ENCODE measurements at places on chromosomes 11 and 22.

GRCh38 chr11:124075841-124076651 lies 34.9 kb upstream of the OR10G7 start:
- DNase-seq = no peak

GRCh38 chr11:36622431-36623136 lies 24.5 kb upstream of the RAG2 start:
- no peak for DNase-seq

DNA sequence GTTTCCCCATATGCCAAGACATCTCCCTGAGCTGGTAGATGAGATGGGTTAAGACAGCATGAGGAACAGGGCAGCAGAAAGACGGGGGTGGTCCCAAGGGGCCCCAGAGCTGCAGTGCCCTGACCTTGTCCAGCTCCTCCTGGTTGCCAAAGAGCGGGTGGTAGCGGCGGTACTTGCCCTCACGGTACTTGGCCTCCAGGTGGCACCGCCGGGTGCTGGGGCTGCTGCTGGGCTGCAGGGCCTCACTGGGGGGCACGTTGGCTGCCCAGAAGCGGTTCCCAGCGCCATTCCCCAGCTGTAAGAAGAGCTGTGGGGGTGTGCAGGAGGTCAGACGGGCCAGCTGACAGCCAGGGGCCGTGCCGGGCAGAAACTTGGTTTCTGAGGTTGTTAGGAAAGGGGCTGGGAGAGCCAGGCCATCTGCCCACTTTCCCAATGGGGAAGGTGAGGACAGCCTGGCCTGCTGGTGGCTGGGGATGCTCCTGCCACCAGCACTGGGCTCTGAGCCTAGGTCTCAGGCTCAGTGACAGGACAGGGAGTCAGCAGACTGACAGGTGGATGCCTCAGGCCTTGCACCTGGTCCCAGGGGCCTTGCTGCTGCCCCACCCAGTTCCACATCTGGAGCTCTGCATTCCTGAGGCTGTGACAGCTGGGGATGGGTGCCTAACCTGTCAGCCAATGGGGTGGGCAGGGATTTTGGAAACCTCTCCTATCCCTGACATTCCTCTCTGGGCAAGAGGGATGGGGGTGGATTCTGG lies 30.0 kb upstream of the PDE2A start:
- no peak for DNase-seq

GRCh38 chr11:123110397-123110796 lies 48.5 kb upstream of the HSPA8 start:
- DNase-seq = no peak

DNA sequence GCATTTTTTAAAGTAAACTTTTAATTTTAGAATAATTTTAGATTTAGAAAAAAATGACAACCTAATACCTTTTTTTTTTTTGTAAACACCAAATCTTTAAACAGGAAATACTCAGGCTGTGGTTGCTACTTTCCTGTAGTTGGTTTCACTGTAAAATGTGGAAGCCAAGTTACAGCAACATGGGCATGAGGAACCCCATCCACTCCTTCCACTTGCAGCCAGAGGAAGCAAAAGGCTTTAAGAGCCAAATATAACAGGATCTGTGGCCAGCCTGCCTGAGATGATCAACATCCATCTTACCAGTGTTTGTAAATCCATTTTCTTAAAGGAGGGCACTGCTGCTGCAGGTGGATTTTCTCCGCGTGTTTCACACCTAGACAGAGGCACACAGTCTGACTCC lies 66.2 kb downstream of the TNRC6B start:
- DNase-seq = no peak

DNA sequence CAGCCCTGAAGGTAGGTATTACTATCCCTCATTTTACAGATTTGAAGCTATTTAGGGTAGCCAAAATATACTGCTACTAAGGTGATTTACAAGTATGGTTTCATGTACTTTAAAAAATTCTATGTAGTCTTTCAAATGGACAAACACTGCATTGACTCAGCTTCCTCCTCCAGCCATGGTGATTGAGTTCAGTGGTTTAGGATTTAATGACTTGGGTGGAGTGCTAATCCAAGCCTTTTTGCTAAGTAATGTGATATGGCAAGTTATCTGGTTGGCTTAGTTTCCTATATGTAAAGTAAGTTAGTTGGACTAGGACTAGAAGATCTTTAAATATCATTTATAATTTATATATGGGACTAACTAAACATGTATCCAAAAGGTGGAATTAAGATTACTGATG lies 77.9 kb downstream of the ARHGAP20 start:
- DNase-seq = no peak

DNA sequence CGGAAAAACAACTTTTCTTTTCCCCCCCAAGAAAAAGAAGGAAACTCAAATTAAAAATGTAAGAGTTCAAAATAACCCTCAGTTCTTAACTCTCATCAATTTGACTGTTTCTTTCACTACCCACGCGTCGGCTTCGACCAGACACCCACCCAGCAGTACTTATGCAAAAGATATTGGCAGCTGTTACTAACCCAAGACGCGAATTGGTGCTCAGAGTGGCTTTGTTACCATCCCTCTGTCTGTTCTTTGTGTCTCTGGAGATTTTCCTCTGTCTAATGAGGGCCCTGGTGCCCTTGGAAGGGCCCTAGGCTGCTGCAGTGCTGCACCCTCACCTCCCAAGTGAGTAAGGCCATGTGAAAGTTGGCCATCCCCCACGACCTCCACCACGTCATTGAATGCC lies 180.5 kb upstream of the NECTIN1 start:
- no peak for DNase-seq

- no peak for DNase-seq
Observed at GRCh38 chr11:88620568-88621130, 283.1 kb upstream of the CTSC start.

- DNase-seq = no peak
Observed at GRCh38 chr11:16883174-16883573, 131.0 kb downstream of the PLEKHA7 start.

GRCh38 chr11:16669799-16670415 lies 68.5 kb upstream of the C11orf58 start:
- DNase-seq = no peak

GRCh38 chr22:31340360-31340759 lies 5.8 kb downstream of the PATZ1 start:
- DNase-seq = no peak

GRCh38 chr22:21587803-21588611 lies 20.5 kb downstream of the UBE2L3 start:
- DNase-seq = peak; percentile 55

DNA sequence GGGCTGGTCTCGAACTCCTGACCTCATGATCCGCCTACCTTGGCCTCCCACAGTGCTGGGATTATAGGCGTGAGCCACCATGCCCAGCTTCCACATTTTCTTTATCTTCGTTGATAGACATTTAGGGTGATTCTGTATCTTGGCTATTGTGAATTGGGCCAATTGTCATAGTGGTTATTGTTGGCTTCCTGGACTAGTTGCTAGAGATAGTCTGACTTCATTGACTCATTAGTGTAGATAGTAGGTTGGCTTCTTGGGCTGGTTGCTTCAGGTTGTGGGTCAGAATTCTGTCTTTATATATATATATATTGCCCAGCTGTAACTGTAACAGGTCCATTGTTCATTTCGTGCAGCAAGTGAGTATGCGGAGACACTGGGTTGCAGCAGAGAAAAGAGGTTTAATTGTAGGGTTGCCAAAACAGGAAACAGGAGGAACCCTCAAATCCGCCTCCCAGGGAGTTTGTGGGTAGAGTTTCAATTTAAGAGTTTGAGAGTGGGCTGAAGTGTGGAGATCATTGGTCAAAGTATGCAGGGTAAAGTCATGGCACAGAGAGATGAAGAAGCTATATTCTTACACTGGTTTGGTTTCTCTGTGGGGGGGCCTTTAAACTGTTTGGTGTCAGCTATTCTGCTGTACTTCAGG lies 22.0 kb downstream of the ATG13 start:
- DNase-seq = no peak

GRCh38 chr22:32469799-32470212 lies 4.8 kb upstream of the FBXO7 start:
- DNase-seq = peak; percentile 42

- DNase-seq = no peak
Observed at GRCh38 chr11:111870522-111870885, 877 bp downstream of the ALG9 start.

- no peak for DNase-seq
Observed at GRCh38 chr22:43528601-43529360, 117.0 kb downstream of the MPPED1 start.

GRCh38 chr11:13762718-13763117 lies 94.2 kb downstream of the FAR1 start:
- no peak for DNase-seq

DNA sequence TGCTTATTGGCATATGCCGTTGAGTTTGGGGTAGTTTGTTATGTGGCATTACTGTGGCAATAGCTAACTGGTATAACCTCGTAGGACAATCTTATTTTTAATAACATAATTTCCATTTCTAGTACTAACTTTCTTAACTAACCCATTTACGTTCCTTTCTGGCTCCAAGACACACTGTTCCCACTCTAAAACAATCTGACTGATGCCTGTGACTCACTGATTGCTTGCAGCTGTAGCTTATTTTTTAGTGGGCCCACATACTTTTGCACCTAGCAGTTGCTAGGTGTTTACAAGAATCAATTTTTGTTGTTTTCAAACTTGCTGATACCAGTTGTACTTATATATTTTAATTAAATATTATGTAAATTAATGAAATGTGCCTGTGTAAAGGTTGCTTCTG lies 52.2 kb downstream of the FAT3 start:
- DNase-seq = no peak

DNA sequence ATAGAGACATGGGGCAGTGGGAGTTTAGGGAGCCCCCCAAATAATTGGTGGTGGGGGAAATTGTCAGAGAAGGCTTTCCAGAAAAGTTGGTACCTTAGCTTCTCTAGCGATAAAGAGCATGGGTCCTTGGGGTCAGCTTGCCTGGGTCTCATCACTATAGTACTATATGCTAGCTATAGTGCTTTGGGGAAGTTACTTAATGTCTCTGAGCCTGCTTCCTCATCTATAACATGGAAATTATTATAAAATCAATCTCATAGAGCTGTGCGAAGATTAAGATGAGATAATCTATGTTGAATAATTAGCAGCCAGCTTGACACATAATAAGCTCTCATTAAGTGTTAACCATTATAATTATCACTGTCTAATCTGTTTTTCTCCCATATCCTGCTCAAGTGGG lies 41.2 kb downstream of the STIM1 start:
- no peak for DNase-seq

GRCh38 chr11:60945295-60945667 lies 6.7 kb downstream of the SLC15A3 start:
- no peak for DNase-seq

DNA sequence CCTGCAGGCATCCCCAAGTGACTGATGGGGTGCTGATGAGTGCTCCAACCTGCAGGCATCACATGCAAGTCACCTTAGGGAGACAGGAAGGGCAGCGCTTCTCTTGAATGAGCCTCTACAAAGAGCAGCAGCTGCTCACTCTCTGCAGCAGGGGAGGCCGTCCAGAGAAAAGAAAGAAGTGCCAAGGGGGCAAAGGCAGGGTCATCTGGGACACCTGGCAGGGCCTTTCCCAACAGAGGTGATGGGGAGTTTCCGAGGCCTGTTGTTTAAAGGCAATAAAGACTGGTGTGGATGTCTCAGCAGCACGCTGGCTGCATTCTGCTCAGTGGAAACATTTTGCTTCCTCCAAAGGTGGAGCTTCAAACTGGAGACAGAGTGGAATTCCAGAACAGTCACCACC lies 113.7 kb downstream of the ETS1 start:
- no peak for DNase-seq

- DNase-seq = no peak
Observed at GRCh38 chr22:19913337-19913936, 28.1 kb upstream of the COMT start.

GRCh38 chr11:83371489-83371888 lies 85.3 kb upstream of the CCDC90B start:
- no peak for DNase-seq

- DNase-seq = no peak
Observed at GRCh38 chr11:27842290-27842689, 142.0 kb upstream of the BDNF start.

DNA sequence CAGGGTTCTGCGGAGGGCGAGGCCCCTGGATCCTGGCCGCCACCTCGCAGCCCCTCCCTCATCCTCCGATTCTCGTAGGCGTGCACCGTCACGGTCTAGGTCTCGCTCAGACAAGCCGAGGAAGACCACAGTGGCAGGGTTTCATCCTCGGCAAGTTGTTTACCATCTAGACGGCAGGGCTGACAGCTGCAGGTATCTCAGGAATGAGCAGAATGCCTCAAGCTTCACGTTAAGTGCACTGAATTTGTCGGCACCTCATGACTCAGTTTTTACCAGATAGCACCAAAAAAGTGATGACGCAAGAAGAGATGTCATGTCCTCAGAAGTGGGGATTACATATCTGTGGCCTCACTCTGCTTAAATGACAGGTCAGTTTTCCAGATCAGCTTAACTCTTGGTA lies 35.1 kb downstream of the WT1 start:
- DNase-seq = peak; percentile 35

DNA sequence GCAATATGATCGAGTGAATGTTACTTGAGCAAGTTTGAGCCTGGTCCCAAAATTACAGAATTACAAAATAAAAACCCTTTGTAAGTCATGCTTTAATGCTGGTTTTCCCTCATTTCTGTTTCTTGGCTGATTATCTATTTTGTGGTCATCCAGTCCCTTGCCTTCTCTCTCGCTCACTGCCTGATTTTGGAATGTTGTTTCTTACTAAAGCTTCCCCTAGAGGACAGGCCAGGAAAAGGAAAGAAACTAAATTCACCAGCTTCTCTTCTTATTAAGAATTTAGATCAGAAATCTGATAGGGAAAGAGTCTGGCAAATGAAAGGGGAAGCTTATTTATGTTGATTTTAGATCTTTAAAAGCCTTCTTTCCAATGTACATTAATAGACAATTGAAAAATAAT lies 16.6 kb upstream of the BDNF start:
- DNase-seq = no peak

- DNase-seq = no peak
Observed at GRCh38 chr11:63362196-63362793, 7.3 kb upstream of the SLC22A9 start.

DNA sequence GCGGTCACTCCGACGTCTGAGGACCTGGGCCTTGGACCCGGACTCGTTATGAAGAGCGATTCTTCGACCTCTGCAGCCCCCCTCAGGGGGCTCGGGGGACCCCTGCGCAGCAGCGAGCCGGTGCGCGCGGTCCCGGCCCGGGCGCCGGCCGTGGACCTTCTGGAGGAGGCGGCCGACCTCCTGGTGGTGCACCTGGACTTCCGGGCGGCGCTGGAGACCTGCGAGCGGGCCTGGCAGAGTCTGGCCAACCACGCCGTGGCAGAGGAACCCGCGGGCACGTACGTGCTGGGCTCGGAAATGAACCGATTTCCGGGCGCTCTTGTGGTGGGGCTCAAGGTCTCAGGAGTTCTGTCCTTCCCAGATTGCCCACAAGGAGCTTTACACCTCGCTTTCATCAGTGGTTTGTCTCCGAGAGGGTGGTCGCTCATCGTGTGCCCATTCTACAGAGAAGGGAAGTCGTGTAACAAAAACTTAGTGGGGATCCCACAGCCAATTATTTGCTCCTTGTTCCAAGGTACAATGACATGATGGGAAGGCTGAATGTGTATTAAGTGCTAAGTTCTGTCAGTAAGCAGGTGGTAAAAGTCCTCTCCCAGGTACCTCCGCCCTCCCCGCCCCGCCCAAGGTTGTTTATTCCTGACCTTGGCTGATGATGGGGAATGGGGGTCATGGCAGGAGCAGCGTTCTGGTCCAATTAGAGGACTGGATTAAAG lies 695 bp downstream of the PEX26 start:
- no peak for DNase-seq

- DNase-seq = peak; percentile 42
Observed at GRCh38 chr22:36775586-36775963, 344 bp downstream of the IFT27 start.

GRCh38 chr22:32307617-32308016 lies 50.0 kb upstream of the RFPL3 start:
- DNase-seq = no peak
